ENCODE measurements at places on chromosomes 1 and 21.
A peak's percentile ranks its signal among the peaks of the same experiment; 100 is the strongest.

GRCh38 chr1:200226268-200226968 is 183.4 kb downstream of the ZNF281 start:
- DNase-seq = no peak

- no peak for DNase-seq
Measured at GRCh38 chr1:228340686-228341449, 65.8 kb downstream of the TRIM11 start.

DNA sequence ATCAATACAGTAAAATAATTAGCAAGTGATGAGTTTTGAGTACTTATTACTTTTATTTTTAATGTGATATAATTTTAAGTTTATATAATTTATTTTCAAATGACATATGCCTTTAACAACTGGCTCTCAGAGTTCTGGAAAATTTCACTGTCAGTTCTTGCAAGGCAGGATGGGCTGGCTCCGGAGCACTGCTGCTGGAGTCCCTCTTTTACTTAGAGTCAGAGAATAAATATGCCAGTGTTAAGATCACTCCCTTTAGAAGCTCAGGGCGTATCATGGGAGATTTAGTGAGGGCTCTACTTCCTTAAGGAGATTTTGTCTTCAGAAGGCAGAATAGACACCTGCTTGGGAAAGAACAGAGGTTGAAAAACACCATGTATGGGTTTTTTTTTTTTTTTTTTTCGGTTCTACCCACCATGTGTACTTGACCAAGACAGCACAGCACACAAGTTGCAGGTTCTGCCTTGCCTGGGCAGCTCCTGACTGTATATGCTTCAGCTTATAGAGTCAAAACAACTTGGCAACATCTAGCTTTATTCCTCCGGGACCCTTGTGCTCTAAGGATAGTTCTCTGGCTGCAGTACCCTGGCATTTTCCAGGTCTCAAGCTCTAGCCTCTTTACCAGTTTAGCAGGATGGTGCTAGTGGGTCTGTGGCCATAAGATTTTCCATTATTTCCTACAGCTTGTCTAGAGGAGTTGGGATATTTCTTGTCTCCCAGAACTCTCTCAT is 29.7 kb upstream of the FMOD start:
- no peak for DNase-seq

- DNase-seq = no peak
Measured at GRCh38 chr21:38948377-38949069, 142.8 kb downstream of the ETS2 start.

GRCh38 chr1:36864823-36865601 is 169.3 kb downstream of the GRIK3 start:
- no peak for DNase-seq

GRCh38 chr1:2627746-2628145 is 5.1 kb downstream of the MMEL1 start:
- no peak for DNase-seq

- DNase-seq = peak; percentile 83
Measured at GRCh38 chr1:205211169-205211838, at the start of gene DSTYK. Gene DSTYK, minus strand, starts transcription at chr1:205211702. Its CDS starts 167 bp downstream, at chr1:205211535.

GRCh38 chr1:4657960-4658541 is 3.6 kb downstream of the AJAP1 start:
- DNase-seq = no peak

DNA sequence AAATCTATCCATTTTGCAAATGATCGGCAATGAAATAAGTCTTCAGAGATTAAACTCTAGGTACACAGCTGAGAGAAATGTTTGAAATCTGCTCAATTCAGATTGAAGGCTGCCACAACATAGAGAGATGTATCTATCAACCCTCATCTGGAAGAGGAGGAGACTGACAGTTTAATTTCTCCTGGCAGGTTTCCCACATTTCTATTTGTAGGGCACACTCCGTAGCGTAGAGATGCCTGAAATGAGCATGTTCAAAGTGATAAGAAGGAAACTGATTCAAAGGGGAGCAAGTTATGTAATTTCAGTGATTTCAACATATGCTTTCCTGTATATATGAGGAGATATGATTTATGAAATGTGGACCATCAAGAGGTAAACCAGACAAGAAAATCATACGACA is 44.1 kb downstream of the NIBAN1 start:
- DNase-seq = no peak

DNA sequence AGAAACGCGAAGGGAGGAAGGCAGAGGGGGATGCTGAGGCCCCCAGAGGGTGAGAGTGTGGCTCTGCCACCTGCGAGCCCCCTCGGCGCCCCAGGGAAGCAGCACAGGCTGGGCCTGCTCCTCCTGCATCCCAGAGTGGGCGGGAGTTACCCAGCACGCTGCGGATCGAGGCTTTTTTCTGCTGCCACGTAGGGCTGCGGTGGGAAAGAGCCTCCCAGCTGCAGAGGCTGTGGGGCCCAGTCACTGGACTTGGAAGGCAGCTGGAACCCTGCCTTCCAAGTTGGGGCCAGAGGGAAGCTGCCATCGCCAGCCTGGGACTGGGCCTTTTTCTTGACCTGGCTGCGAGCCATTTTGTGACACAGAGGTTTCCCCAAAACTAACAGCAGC is 2.3 kb upstream of the GRIK3 start:
- DNase-seq = no peak

GRCh38 chr1:22038036-22038435 is 14.5 kb upstream of the CDC42 start:
- DNase-seq = no peak

DNA sequence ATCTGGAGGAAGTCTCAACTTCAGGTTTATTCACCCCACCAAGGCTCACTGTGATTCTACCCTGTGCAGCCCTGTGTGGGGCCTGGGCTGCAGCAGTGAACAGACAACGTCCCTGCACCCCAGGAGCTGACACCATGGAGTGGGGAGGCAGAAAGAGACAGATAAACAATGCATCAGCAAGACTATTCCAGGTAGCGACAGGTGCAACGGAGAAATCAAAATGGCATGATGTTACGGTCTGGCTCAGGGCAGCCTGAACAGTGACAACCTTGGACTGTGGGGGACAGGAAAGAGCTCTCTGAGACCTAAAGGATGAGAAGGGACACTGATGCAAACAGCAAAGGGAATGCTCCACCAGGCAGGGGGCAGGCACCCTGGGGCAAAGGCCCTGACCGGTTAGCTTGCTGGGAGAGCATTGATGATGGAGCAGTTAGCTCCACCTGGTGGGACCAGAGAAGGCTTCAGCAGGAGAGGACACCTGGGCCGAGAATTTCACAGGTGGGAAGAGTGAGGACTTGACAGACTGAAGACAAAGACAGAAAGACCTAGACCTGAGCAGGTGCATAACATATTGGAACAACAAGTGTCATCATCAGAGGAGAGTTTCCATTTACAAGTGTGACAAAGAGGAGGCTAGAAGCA is 589.9 kb downstream of the MATN1 start:
- DNase-seq = no peak

DNA sequence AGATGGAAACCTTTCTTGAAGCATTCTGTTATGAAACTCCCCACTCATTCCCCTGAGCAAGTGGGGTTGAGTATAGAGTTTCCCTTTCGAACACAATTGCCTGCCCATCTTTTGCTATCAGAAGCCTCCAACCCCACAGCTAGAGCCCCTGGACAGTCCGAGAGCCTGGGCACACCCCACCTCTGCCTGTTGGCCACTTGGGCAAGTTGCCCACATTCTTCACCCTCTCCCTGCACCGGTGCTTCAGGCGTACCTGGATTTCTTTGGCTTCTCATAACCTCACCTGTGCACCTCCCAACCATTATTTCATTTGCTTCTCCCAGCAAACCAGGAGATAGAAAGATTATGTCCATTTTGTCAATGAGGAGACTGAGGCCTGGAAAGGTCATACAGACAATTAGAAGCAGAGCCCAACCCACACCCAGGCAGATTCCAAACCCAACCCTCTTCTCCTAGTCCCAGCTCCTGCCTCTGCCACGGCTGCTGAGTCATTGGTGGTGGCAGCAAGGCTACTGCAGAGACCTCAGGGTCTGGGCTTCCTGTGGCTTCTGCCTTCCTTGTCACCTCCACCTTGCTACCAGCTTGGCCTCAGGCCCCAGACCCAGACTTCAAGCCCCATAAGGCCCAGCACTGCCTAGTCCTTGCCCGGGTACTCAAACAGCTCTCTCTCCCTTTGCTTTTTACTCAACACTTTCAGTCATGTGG is 118.7 kb upstream of the ZBTB40 start:
- no peak for DNase-seq

DNA sequence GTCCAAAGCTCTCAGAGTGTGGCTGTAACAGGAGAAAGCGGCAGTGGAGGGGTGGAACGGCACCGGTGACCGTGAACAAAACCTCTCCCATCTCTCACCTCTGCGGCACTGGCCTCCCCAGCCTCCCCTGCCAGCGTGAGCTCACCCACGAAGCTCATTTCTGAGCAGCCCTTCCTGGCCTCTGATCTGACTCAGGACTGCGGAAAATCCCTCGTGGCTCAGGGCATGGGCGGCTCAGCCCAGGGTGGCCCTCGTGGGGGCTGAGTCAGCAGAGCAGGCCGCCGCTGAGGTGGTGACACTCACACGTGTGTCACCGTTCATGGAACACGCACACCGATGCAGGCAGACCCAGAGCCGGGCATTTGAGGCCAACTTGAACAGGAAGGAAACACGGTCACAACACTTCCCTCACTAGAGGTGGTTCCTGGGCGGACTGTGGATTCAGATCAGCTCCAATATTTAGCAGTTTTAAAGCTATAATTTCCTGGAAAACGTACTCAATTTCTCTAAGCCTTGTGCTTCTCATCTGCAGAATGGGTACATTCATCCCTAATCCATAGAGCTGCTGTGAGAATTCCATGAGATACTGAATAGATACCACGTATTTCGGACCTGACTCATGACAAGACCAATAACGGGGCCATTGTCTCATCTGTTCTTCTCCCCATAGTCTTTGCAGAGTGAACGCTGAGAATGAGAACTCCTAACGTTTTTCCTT is 115.0 kb upstream of the TMPRSS2 start:
- no peak for DNase-seq

DNA sequence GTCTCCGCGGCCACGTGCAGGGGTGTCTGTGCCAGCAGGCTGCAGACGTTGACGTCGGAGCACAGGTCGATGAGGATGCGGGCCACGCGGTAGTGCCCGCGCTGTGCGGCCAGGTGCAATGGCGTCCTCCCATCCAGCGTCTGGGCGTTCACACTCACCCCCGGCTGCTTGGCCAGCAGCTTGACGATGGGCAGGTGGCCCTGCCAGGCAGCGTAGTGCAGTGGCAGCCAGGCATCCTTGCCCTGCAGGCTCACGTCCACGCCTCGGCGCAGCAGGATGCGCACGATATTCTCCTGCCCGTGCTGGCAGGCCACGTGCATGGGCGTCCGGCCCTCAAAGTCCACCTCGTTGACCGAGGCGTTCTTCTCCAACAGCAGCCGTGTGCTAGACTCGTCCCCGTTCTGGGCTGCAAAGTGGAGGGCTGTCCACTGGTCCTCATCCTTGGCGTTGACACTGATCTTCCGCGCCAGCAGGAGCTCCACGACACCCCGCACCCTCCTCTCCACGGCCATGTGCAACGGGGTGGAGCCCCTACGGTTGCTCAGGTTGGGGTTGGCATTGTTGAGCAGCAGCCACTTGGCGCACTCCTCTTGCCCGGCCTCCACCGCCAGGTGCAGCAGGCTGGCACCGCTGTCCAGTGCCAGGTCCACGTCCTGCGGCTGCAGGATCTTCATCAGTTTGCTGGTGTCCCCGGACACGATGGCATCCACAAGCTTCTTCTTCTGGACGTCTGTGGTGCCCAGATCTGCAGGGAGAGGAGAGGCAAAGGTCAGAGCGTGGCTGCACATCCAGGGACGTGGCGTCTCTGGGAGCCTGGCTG is 25.4 kb downstream of the RIPK4 start:
- DNase-seq = no peak

DNA sequence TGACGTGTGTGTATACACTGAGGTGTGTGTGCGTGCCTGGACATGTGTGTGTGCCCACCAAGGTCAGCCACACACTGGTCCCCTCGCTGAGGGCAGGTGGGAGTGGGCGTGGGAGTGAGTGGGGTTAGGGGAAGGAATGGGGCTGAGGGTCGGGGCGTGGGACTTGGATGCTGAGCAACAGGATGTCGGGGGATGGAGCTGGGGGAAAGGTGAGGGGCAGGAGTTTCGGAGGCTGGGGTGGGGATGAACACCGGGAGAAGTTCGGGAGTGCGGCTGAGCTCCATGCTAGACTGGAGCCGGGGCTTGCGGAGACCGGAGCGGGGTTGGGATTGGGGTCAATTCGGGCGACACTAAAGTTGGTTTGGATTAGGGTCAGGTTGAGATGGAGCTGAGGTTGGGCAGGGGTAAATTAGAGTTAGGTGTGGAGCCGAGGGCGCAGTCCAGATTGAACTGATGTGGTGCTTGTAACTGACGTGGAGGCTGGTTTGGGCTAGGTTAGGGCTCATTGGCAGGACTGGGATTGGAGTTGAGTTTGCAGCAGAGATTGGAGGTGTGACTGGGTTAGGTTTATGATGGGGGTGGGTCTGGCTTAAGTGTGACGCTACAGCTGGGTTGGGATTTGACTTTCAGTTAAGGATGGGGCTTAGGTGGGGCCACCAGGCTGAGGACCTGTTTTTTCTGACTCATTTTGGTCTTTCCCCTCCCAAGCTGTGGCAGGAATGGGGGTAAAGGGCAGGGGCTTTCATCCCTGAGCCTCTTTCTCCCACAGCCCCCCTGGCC is 3.3 kb upstream of the GUCA2A start:
- no peak for DNase-seq

DNA sequence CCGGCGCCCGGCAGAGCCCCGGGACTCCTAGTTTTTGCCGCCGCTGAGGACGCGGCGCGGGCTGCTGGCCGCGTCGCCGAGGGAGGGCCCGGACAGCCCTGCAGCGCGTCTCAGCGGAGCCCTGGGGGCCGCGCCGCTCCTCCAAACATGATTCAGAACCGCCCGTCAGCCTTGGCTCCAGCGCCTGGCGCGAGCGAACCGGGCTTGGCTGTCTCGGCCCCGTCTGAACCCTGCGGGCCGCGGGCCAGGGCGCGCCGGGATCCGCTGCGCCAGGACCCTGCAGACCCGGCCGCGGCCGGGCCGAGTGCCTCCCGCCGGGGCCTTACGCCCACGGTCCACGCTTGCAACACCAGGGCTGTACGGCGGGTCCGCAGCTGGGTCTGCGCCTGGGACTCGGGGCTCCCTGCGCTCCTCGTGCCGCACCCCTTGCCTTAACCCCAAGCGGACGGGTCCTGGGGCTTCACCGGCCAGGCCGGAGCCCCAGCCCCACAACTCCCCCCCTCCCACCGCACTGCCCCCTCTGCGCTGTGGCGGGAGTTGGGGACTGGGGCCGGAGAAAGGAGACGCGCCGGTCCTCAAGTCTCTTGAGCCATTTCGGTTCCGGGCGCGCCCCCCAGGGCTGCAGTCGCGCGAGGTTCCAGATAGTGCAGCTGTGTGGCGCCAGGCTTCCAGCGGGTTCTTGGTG is 48.4 kb upstream of the CD34 start:
- no peak for DNase-seq

DNA sequence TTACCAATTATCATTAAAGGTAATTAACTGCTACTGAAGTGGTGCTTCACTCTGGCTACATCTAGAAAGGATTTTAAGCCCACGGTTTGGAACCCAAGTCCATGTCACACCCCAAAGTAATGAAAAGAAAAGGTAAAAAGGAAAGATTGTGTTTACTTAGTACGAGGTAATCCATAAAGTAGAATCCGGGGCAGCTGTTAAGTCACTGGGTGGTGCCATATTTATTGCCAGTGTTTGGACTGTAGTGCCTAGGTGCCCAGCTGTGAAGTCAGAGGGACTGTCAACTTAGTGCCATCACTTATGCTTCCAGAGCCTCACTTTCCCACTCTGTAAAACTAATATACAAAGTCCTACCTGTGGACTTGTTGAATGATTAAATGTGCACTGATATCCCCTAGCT is 52.2 kb upstream of the GRHL3 start:
- no peak for DNase-seq

GRCh38 chr1:236308827-236309226 is 27.1 kb upstream of the ERO1B start:
- DNase-seq = no peak
